DMS79 treated with DMSO at 0.1 percent for 48 hours (cell line): ENCODE measurements at places on chromosomes 1 and 21.

GRCh38 chr1:26994020-26994786 lies 711 bp downstream of the TRNP1 start:
- peak; percentile 15 for DNase-seq

DNA sequence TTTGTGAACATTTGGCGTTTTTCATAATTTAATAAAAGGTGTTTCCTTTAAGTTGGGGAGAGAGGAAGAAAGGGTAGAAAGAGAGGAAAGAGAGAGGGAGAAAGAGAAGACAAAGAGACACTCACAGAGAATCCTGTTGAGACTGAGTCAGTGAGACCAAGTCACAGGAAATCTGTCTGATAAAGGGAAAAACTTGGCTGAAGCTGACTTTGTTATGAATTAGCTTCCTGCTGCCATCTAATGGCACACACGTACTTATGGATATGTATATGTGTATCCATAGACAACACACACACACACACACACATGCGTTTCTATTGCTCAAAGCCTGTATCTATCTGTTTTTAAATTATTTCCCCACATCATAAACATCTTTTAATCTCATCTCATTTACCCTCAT lies 42.5 kb upstream of the DISC1 start:
- DNase-seq = no peak

- DNase-seq = no peak
Measured at GRCh38 chr1:51863384-51863783, 15.1 kb downstream of the NRDC start.

GRCh38 chr1:19074361-19074901 lies 118.0 kb upstream of the IFFO2 start:
- DNase-seq = peak; percentile 81

- DNase-seq = no peak
Measured at GRCh38 chr1:155307247-155307740, 1.4 kb upstream of the FDPS start.

DNA sequence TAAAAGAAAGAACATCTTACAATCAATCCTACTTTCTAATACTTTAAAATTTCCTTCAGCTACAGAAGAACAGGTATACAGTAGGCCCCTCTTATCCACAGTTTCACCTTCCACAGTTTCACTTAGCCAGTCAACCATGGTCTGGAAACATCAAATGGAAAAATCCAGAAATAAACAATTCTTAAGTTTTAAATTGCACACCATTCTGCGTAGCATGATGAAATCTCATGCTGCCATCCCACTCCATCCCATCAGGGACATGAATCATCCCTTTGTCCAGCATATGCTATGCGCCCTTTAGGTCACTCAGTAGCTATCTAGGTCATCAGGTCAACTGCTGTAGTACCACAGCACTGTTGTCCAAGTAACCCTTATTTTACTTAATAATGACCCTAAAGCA lies 67.7 kb downstream of the HSF2BP start:
- DNase-seq = no peak

- no peak for DNase-seq
Measured at GRCh38 chr1:174680101-174680500, 232.3 kb downstream of the GPR52 start.

DNA sequence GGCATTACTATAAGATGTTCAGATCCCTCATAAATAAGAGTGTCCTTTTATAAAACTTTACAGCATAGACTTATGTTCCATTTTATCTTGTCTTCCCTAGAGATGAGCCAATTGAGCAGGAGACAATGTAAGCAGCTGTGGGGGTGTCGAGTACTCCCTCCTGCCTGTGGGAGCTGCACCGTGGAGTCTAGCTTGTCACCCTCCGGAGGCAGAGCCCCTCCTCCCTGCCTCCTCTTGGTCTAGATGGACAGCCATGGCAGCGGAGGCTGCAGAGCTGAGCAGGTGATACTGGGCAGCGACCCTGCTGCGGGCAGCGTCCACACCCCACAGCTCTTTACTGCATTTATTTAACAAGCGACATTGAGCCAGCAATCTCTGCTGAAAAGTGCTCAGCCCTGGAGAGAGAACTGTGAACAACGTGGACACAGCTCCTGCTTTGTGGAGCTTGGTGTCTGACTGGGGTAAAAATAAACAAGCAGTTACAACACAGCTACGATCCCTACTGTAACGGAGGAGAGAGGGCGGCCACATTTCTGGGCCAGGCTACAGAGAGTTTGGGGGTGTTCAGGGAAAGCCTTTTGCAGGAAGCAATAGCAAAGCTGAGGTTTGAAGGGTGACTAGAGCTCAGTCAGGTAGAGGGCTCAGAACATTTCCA lies 12.8 kb upstream of the KIF21B start:
- DNase-seq = no peak

- DNase-seq = no peak
Measured at GRCh38 chr1:180020017-180020416, 65.4 kb downstream of the CEP350 start.

- no peak for DNase-seq
Measured at GRCh38 chr1:160706526-160707235, 4.9 kb downstream of the CD48 start.

- no peak for DNase-seq
Measured at GRCh38 chr1:36480161-36480560, 2.6 kb downstream of the CSF3R start.
